Sigmoid colon (tissue), 7 donors: ENCODE measurements at places on chromosomes 6 and 20. TPM values are rescaled to one million over a fixed set of nuclear protein-coding genes. Genes with fewer than 3 reads are reported as not detected.

Gene PLCB1
- 95.2 TPM for total RNA-seq

DNA sequence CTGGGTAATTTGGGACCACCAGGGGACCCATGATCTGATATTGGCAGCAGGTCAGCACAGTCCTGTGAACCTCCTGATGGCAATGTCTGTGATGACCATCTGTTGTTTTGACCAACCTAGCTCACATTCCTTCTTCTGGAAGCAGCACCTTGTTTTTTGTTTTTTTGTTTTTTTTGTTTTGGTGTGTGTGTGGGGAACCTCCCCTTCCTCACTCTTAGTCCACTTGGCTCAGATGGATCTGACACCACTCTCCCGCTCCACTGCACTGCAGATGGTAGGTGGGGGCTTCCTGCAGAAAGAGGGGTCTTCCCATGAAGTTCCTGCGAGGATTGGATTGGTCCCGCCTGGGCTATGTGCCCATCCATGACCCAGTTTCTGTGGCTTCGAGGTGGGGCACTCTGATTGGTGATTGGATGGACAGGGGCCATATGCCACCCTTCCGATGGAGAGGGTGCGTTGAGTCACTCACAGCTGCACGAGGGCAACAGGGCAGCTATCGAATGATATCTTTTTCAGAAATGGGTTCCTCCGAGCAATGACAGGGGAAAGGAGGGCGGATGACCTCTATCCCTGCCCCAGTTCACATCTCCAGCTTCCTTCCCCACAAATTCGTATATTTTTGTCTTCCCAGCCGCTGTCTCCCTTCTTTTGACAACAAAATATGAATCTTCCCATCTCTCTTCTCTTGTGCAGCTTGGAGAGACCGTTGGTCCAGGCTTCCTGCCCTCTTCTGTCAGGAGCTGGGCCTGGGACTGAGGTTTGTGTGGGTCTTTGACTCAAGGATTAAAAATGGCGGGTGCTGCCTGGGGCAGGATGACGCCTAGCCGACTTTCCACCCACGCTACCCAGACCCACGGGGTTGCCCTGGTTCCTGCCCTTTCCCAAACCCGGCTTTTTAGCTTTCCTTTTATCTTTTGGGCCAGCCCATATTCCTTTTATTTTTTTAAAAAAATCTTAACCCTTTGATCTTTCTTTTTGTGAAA lies 132.1 kb upstream of the KCNG1 start:
- DNase-seq, result no peak

GRCh38 chr20:51584116-51584515 lies 41.6 kb upstream of the NFATC2 start:
- no peak for DNase-seq

Gene LCA5
- total RNA-seq, result 5.0 TPM

- no peak for DNase-seq
Observed at GRCh38 chr6:23611776-23612381, 514.1 kb upstream of the NRSN1 start.

GRCh38 chr20:60334911-60335310 lies 376.7 kb downstream of the CDH26 start:
- DNase-seq, result no peak

- no peak for DNase-seq
Observed at GRCh38 chr6:165562421-165563090, 100.5 kb downstream of the PDE10A start.
